CD4-positive, alpha-beta T cell (primary cell): ENCODE measurements at places on chromosomes 1 and 21. TPM values are rescaled to one million over a fixed set of nuclear protein-coding genes. Genes with fewer than 3 reads are reported as not detected.

DNA sequence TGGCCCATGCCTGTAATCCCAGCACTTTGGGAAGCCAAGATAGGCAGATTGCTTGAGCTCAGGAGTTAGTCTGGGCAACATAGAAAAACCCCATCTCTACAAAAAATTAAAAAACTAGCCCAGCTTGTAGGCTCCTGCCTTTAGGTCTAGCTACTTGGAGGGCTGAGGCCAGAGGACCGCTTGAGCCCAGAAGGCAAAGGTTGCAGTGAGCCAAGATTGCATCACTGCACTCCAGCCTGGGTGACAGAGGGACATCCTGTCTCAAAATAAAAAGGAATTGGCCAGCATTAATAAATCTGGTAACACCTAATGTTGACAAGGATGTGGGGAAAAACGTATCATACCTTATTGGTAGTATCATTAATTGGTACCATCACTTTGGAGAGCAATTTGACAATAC is 396.2 kb downstream of the PLPP3 start:
- no peaks in the 10 kb centered on the region for H3K36me3 ChIP-seq
- no peak overlapping the region for H3K4me3 ChIP-seq
- no peak for DNase-seq
- no peaks in the 10 kb centered on the region for H3K27me3 ChIP-seq
- no peaks in the 10 kb centered on the region for H3K4me1 ChIP-seq

DNA sequence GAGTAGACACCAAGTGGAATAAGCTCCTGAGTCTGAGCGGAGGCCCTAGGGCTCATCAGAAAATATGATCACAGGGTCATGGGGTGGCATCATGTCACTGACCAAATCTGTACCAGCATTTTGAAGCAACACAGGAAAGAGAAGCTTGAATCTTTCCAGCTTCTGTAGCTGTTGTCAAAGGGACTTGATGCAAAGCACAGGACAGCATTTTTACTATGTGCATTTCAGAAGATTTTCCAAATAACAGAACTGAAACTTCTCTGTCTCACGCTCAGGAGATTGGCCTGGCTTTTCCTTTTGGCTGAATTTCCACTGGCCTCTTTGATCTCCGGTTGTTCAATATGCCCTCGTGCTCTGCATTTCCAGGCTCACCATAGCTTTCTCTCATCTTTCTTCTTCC is 127.2 kb upstream of the ATP1B1 start:
- H3K4me3 ChIP-seq, result no peak overlapping the region
- H3K4me1 ChIP-seq, result no peaks in the 10 kb centered on the region
- no peak overlapping the region for H3K27ac ChIP-seq

GRCh38 chr1:55428944-55429931 is 214.1 kb upstream of the USP24 start:
- H3K27me3 ChIP-seq, result peaks cover 13% of the 10 kb centered on the region
- no peaks in the 10 kb centered on the region for H3K4me1 ChIP-seq

DNA sequence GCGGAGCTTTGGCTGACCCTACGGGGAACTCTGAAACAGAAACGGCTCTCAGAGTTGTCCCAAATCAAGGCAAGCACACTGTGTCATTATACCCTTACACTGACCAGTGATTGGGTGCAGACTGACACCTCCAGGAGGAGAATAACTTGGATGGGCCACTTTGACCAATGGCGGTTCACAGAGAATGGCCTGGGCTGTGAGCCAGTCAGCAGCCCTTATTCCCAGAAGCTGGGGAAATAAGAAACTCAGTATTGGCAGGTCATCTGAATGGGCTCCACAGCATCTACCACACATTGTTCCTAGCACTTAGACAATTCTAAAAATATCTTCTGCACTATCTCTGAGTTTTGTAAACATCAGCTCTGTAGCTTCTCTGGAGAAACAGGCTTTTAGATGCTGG is 265.2 kb downstream of the ADGRL2 start:
- no peak overlapping the region for H3K4me3 ChIP-seq
- no peaks in the 10 kb centered on the region for H3K36me3 ChIP-seq
- no peaks in the 10 kb centered on the region for H3K4me1 ChIP-seq
- DNase-seq, result no peak
- no peaks in the 10 kb centered on the region for H3K27me3 ChIP-seq

Gene S100A3
- total RNA-seq, result not detected

Gene MARK1
- not detected for total RNA-seq
